ENCODE measurements at places on chromosomes 6 and 20.
A peak's percentile ranks its signal among the peaks of the same experiment; 100 is the strongest.

GRCh38 chr20:45589725-45590124, 10.6 kb upstream of the WFDC8 start:
- DNase-seq: peak; percentile 19

- no peak for DNase-seq
These were observed 70.9 kb downstream of the HFE start for GRCh38 chr6:26158076-26158580.

- no peak for DNase-seq
These were observed 136.0 kb upstream of the NRSN1 start for GRCh38 chr6:23989885-23990533.

DNA sequence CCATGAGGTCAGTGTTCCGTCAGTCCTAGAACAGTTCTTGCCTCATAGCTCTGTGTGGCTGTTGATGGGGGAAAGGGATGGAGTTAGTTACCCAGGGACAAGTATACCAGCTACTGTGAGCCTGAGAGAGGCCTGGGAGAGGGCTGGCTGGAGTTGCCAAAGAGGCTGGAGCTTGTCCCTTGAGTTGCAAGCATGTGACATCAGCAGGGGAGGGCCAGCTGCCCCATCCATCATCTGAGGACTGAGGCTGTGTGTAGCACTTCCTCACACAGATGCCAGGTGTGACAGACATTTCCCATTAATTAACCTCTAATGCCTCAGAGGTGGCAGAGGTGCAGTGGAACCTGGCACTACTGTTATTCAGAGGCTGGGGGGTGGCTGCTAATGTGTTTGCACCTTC, 131.6 kb downstream of the PHACTR3 start:
- no peak for DNase-seq

- peak; percentile 59 for DNase-seq
These were observed 31.2 kb downstream of the KCNQ5 start for GRCh38 chr6:72653026-72653425.
